ENCODE measurements at places on chromosomes 5 and 9.

GRCh38 chr9:125359011-125359410 lies 97.4 kb downstream of the GAPVD1 start:
- no peak for DNase-seq

- DNase-seq: no peak
These were observed 644 bp downstream of the NIM1K start for GRCh38 chr5:43192558-43193180.

DNA sequence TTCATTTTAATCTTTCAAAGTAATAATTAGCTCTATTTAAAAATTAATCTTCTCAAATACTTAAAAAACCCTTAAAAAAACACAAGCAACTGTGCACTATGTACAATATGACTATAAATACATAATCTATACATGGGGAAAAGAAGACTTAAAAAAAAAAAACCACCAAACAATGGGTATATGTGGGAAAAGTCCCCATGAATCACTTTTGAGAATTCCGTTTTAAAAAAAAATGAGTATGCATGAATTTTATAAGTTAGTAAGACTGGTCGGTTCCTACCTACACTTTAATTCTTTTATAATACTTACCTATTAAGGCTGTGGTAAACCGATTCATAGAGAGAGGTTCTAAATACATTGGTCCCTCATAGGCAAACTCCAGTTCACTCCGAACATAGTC lies 27.7 kb downstream of the RNF145 start:
- DNase-seq: no peak

GRCh38 chr5:114243972-114244317 lies 117.9 kb upstream of the KCNN2 start:
- no peak for DNase-seq

- no peak for DNase-seq
These were observed at the start of gene WDR38 for GRCh38 chr9:124852829-124853531. Gene WDR38 (plus strand): TSS chr9:124853460. CDS start chr9:124853532, 72 bp downstream.

DNA sequence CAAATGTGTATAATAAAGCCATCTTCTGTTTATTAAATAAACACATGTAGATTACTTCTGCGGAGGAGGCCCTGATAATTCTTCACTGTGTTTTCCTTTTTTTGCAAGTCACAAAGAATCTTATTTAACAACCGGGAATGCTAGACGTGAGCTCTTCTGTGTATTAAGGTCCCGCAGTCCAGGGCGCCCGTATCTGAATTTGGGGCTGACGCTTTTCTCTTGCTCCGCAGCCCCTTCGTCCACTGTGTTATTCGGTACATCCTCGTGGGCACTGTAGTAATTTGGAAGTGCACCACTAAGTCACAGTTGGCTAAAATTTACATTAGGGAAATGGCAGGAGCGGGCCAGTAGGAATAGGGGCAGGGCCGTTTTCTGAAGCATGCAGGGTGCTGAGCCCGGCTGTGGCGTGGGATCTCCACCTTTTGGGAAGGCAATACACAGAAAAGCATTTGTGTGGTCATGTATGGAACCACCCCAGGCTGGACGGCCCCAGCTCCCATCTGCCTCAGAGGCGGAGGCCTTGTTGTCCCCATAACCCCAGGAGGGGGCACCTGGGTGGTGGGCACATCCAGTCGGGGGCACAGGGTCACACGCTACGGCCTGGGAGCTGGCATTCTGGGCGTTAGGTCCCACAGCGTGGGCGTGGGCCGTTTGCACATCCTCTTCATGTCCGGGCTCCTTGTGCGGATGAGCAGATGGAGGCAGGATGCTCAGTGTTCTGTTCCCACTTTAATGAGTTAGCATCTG lies 258.7 kb upstream of the IRX4 start:
- no peak for DNase-seq

DNA sequence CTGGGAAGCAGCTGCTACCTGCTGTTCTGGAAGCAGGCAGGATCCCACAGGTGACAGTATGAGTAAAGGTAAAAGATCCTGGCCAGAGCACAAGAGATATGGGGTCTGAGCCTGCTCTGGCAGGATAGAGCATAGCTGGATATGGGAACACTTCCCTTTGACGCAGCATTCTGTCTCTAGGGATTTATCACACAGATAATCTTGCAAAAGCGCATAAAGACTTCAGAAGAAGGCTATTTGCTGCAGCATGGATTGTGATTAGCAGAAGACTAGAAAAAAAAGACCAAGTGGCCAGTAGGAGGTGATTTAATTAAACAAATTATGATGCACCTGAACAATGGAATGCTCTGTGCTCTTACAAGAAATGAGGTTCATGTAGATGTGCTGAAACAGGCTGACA lies 52.4 kb upstream of the PWWP2A start:
- DNase-seq: no peak

DNA sequence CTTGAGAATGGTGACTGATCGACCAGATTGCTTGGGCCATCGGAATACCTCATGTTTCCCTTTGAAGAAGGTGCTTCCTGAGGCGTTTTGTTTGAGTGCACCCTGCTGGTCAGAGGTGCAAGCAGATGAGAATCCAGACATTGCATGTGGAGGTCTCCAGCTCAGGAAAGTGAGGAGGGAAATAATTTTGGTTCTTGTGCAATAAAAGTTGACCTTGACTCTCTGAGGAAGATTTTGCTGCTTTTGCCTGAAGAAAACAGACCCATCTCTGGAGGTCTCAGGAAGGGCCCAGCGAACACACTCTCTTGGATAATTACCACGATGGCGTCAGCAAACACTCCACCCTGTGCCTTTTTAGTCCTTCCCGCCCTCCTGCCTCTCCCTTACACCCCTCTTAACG lies 69.7 kb downstream of the GRAMD2B start:
- no peak for DNase-seq

DNA sequence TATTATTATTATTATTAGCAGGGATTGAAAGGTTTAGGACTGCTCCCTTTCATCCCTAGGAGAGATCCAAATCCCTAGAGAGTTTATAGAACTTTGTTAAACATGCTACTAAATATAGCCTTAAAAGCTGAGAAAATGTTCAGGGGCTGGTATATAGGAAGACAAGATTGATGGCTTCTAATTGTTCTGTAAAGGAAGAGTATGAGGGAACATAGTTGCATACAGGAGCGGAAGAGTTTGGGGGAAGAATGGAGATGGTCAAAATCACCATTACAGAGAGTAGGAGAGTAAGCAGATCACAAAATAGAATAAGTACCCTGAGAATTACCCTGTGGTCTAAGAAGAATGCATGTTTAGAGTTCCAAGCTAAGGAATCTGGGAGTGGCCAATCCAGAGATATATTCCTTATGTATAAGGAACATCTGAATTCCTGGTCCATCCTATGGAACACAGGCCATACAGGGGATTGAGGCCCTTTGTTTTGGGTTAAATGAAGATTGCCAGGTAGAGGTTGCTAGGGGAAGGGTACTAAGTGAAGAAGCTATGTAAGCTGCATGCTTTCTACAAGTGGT lies 158.0 kb upstream of the APC start:
- no peak for DNase-seq

- DNase-seq: no peak
These were observed 26.3 kb downstream of the OR2V2 start for GRCh38 chr5:181173420-181174342.

GRCh38 chr5:130964231-130965202 lies 200.5 kb downstream of the HINT1 start:
- no peak for DNase-seq

- no peak for DNase-seq
These were observed 170.9 kb upstream of the CHD1 start for GRCh38 chr5:99099691-99100090.

- DNase-seq: no peak
These were observed 89.7 kb upstream of the PCSK1 start for GRCh38 chr5:96522635-96523355.

DNA sequence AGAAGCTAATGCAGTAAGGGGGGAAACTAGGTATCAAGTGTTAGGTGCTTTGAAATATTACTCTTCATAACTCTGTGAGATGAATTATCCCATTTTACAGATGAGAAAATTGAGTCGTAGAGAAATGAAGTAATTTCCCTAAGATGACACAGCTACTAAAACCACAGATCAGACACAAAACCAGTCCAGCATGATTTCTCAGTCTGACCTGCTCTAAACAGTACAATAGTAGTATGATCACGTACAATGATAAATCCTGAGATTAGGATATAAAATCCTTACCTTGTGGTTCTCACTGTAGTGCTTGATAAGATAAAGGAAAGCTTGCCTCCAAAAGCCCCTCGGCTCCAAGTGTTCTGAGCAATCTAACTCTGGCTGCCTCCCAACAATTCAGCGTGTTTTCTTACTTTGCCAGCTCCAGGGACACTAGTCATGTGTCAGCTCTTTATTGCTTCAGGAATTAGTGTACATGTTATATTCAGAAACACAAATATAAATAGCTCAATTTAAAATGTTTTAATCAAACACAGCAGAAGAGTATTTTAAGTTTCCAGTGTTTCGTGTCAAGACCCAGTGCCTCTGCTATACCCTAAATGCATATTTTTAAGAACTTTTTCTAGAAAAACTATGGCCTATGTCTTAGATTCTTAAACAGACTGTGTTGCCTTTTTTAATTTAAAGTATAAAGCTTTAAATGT lies 243.6 kb downstream of the DENND1A start:
- DNase-seq: no peak

DNA sequence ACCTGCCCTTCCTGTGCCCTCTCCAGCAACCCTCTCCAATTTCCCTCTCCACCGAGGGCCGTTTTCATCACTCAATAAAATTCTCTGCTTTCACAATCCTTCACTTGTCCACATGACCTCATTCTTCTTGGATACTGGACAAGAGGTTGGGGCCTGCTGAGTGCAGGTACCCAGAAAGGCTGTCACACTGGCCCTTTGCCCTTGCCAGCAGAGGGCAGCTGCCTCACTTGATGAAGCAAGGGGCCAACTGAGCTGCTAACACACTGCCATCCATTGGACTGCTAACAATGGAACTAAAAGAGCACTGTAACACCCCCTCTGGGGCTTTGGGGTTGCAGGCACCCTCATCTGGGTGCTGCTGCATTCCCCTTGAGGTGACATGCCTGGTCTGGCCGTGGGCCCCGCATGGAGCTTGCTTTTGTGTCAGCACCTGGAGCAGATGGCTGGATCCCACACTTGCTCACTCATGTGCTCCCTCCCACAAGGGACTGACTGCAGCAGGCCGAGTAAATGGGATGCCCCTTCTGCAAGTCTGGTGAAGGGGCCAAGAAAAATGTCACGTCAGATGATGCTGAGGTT lies 308.1 kb upstream of the ADCY2 start:
- DNase-seq: no peak

DNA sequence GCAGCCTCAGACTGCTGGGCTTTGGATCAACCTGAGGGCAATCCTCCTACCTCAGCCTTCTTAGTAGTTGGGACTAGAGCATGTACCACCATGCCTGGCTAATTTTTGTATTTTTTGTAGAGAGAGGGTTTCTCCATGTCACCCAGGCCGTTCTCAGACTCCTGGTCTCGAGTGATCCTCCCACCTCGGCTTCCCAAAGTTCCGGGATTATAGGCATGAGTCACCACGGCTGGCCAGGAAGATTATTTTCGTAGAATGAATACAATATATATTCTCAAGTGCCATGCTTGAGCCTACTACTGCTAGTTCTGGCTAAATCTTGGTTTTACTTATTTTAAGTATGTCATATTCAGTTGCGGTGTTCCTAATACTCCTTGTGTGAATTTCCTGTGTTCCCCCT lies 88.2 kb upstream of the CLINT1 start:
- no peak for DNase-seq

- no peak for DNase-seq
These were observed 9.8 kb downstream of the IRX1 start for GRCh38 chr5:3605298-3606010.

GRCh38 chr5:123093601-123094236 lies 4.7 kb downstream of the PRDM6 start:
- DNase-seq: no peak

DNA sequence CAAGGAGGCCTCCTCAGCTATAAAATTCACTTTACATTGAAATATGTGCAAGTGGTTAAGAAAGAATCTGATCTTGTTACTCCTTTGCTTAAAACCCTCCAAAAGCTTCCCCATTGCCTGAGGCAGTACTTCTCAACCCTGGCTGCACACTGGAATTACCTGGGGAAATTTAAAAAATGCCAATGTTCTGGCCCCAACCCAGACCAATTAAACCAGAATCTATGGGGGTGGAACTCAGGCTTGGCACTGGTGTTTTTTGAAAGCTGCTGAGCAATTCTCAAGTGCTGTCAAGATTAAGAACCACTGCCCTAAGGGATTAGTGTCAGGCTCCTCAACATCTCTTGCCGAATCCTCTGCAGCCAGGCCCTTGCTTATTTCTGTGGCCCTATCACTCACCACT lies 269.6 kb downstream of the ELAVL2 start:
- no peak for DNase-seq

DNA sequence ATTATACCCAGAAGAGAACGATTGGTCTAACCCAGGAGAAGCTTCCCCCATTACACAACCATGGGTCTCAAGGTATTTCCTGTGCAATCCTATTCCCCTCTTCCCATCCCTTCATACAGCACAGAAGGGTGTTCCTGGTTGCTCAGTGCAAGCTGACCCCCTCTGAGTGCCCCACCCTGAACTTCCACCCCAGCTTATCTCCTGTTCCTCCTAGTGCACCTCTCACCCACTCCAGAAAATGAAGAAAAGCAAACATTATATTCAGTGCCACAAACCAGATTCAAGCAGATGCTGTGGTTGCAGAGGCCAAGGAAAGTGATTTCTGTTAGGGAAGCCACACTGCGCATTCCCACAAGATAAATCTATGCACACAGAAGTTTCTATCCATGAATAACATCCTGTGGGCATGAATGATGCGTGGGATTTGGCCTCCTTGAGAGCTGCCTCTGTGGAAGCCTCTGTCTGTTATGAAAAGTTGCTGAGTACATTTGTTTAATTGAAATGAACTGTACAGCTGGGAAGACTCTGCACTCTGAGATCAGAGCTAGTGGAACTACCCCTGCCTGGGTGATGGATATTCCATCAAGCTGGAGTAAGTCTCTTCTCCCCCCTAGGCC lies 2.2 kb upstream of the OR2S2 start:
- DNase-seq: no peak

DNA sequence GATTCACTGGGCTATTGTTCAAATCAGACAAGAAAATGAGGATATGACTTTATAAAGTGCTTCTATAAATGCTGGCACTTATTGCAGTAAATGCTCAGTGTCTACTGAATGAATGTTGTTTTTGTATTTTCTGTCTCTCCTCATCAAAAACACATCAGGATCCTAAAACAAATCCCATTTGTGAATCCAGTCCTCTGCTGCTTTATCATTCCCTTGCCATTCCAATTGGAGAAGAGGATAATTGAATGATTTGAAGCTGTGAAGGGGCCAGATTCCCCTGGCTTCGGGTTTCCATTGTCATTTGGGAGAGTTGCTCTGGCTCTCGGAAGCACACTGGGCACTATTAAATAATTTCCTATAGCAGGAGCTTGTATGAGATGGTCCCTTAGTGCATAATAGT lies 666.8 kb downstream of the ACTL7B start:
- DNase-seq: no peak

GRCh38 chr5:135458921-135459331 lies 6.8 kb upstream of the TIFAB start:
- no peak for DNase-seq

- no peak for DNase-seq
These were observed 134.5 kb downstream of the C9orf152 start for GRCh38 chr9:110073356-110073905.

- DNase-seq: no peak
These were observed 75.9 kb downstream of the NMUR2 start for GRCh38 chr5:152329207-152329606.

- DNase-seq: no peak
These were observed 70.4 kb downstream of the CRB2 start for GRCh38 chr9:123426406-123426805.
